Natural killer cell treated with Interleukin-12 subunit alpha and Interleukin-12 subunit beta and Interleukin-15 and Interleukin-18, amount 100 ng/mL, for 72 hours (primary cell): ENCODE measurements at places on chromosomes 7 and 10.

DNA sequence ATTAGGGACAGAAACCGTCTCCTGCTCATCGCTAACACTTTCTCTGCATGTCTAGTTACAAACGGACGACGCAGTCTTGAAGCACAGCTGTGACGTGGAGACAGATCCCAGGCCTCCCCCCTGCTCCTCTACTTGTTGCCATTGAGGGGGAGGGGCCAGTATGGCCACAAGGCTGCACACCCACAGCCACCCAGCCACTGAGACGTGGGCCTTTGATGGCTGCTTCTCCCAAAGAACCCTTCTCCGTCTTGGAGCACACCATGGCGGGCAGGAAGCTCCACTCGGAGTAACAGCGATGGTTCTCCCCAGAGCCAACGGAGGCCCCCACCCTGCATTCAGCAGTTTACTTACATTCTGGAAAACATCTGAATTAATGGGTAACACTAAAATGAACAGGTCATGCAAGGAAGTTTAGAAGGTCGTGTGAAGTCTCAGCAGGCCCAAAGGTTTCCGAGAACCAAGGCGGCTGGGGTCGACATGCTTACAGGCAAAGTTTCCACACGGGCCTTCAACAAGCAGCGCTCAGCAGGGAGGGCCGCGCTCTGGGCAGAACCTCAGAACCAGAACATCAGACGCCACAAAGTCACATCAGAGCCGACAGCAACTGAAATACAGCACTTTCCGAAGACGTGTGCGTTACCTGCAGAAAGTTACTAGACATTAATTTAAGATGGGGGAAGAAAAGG, 169.6 kb downstream of the DIP2C start:
- no peak for DNase-seq

DNA sequence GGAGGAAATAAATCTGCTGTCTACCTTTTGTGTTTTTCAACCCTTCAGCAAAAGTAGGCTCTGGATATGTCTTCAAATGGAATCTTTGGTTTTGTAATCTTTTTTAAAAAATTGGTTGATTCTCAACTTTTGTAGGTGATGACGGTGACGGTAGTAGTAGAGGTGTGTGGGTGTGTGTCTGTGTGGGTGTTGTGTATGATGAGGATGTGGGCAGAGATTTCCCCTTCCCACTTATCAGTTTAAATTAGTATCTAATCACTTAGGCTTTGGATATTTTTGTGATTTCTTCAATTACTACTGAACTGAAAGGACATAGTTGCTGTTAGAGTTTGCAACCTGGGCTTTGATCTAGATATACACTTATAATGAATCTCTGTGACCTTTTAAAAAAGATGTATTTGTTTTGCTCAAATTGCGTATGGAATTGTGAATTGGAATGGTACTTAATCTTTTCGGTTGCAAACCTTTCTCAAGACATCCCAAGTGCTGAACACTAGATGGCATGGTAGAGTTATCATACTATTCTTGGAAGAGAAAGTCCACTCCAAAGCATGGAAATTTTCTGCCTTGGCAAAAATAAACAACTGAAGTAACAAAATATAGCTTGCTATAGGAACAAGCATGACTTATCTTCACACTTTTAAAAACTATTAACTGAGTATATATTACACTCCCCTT, 51.9 kb upstream of the A1CF start:
- DNase-seq: no peak

GRCh38 chr7:91880413-91881241, at the start of gene MTERF1:
TSS of gene MTERF1 (minus strand) at chr7:91880702. CDS start at chr7:91880083, 619 bp downstream.
- DNase-seq: peak; percentile 94

DNA sequence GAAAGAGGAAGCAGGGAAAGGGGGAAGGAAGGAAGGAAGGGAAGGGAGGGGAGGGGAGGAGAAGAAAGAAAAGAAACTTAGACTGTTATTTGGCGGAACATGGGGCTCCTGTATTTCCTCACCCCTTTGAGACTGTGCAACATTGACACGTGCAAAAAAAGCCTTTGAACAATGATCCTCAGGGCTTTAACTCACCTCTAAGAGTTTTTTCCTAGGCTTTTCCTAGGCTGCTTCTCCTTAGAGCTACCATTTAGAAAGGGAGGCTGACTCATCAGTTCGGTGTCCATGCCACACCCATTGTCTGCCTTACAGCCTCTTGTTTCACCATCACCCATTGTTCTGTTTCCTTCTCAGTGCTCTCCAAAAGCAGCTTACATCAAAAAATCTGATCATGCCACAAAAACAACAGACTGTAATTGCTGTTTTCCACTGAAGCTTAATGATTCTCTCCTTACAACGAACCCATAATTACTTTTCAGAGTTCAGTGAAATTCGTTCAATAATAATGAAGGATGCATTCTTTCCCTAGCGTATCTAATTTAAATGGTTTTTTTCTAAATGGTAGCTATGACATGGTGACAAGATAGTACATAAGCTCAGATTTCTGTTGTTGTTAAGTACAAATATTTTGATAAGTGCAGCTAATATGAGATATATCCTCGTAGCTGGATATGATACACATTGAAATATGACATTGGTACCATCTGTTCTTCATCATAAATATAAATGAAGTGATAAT, 90.8 kb downstream of the PRLHR start:
- DNase-seq: no peak

- no peak for DNase-seq
Measured at GRCh38 chr7:40544871-40545303, 410.1 kb downstream of the SUGCT start.

- DNase-seq: no peak
Measured at GRCh38 chr10:114635101-114635500, 23.0 kb downstream of the ABLIM1 start.

DNA sequence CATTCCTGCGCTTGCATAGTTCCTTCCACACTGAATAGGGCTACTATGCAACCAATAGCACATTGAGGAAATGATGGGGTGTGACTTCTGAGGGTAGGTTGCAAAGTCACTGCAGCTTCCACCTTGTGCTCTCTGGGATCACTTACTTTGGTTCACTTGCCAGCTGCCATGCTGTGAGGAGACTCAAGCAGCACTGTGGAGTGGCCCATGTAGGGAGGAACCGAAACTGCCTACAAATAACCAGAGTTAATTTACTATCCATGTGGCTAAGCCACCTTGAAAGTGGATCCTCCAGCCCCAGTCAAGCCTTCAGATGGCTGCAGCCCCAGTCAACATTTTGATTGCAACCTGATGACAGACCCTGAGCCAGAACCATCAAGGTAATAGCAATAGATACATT, 64.3 kb downstream of the FAM204A start:
- DNase-seq: no peak

DNA sequence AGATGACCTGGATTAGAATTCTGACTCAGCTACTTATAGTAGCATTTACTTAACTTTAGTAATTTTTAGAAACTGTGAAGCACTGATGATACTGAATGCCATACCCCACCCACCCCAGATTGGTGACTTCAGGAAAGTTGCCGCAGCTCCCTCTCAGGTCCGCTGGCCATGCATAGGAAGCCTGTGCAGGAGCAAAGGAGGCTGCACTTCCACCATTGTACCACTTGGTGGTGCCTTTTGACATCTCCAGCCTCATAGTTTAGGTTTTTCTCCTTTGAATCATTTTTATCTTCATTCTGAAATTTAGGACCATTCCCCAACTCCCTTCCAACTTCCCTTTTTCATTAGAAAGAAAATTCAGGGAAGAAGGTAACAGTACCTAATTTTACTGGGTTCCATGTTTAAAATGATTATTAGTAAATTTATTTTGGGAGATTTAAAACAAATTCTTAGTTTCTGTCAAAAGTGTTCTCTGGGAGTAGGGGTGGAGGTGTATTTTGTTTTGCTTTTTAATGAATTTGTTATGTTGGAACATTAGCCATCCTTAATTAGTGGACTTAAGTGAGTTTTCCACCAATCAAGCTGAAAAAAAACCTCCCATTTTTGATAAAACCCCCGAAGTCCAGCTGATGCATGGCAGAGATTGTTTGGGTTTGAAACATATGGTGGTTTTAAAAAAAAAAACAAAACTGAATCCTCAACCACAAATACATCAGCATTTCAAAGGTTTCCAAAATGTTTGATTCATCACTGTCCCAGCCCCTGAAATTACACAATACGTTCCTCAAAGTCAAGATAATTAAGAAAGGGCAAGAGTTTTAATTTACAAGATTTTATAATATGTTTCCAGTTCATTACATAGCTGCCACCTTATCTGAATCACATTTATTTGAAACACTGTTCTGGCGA, 109.6 kb downstream of the WNT2 start:
- no peak for DNase-seq

DNA sequence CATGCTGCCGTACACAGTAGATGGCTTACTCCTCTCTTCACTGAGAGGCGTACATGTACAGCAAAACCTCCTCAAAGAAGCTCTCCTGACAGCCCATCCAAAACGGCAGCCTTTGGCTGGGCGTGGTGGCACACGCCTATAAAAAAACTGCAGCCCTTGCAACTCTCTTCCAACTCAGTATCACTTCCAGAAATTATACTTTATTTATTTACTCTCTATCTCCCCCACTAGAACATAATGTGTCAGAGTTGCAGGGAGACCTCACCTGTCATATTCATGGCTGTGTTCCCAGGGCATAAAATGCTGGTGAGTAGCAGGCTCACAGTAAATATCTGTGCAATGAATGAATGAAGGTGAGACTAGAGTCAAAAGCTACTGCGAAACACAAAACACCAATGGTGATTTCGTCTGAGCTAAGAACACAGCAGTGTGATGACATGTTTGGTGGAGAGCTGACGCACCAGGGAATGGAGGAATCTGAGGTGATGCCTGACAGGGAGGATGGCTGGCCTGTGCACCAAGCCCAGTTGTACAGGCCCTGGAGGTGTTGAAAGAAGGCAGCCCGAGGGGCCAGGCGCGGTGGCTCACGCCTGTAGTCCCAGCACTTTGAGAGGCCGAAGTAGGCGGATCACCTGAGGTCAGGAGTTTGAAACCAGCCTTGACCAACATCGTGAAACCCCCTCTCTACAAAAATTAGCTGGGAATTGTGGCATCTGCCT, 55.3 kb downstream of the COBL start:
- no peak for DNase-seq

DNA sequence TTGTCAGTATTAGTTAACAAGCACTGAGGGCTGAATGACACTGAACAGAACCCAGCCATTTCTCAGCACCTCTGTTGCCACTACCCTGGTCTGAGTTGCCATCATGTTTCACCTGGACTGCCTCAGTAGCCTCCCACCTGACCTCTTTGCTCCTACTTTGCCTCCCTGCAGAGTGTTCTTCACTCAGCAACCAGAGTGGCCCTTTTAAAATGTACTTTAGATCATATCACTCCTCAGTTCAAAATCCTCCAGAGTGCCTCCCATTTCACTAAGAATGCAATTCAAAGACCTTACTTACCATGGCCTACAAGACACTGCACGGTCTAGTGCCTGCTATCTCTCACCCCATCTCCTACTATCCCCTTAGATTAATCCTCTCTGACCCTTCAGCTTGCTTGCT, 214.5 kb downstream of the AUTS2 start:
- no peak for DNase-seq

DNA sequence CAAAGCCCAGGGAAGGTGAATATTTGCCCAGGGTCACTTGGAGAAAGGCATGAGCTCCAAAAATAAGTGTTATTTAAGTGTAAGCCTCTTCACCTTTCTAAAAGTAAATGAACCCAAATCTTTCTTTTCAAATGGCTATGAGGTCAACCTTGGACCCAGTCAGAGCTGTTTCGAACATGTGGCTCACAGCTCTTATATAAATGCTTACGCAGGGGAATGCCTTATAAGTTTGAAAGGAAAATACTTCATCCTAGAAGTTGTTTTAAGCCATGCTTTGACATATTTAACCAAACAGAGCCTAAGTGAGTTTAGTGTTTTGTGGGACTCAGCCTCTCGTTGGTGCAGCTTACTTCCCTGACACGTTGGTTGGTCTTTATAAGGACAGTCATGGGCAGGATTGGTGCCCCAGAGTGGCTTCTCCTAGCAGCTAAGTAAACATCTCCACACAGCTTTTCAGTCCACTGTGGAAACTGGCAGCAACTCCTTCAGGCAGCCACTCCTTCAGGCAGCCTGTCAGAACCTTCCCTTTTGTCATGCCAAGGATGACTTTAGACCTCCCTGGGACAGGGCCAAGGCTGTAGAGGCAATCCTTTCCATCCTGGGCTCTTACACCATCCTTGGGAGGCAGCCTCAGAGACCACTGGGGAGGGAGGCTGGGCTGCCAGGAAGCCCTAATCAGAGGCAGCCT, 43.6 kb downstream of the MINDY4 start:
- DNase-seq: no peak

GRCh38 chr10:787933-788651, 98.6 kb upstream of the DIP2C start:
- DNase-seq: no peak

DNA sequence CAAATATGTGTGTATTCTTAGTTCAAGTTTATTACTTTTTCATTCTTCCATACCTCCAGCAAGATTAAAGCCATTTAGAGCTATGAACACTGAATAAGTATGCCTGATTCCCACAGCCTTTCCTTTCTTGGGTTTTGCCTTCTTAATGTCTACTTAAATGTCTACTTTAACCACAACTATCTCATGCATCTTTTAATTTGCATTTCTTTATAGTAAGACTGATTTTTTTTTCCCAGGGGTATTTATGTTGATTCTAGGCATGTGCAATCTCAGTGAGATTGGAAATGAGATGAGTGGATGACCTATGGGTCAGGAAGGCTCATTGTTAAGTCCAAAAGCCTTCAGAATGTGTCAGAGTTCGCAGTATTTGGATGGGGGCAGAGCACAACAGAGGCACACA, 3.6 kb downstream of the PCBD1 start:
- no peak for DNase-seq

GRCh38 chr7:69864822-69865221, 266.5 kb downstream of the AUTS2 start:
- DNase-seq: no peak

DNA sequence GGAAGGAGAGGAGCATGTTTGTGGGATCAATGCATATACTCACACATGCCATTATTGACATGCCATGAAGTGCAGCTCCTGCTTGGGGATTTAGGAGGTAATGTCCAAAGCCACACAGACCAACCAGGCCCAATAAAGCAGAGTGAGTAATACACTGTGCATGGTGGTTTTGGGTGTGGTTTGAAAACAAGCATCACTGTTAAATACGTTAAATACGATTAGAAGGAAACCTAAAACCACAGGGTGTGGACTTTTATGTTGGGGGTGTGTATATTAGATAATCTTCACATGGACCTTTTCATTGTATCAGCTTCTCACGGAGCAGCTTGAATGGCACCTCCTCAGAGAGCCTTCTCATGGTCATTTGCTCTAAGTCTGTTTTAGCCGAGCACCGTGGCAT, 10.4 kb upstream of the EIF3A start:
- DNase-seq: no peak
